ENCODE measurements at places on chromosomes 16 and 17.

GRCh38 chr17:73227944-73228343 is 33.7 kb downstream of the CPSF4L start:
- DNase-seq, result no peak

GRCh38 chr16:81567987-81568748 is 123.6 kb downstream of the CMIP start:
- DNase-seq, result no peak

DNA sequence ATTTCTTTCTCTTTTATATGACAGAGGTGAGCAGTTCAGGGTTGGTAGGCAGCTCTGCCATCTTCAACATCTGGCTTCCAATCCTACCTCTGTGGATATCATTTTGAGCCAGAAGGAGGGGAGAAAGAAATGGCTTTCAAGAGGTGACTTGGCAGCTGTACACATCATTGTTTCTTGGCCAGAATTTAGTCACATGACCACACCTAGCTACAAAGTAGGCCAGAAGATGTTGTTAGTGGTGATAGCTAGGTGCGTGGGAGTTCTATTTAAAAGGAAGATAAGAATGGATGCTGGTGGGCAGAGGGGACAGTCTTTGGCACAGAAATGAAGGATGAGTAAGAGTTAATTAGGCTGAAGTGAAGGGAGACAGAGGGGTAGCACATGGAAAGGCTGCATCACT is 29.2 kb upstream of the MPHOSPH6 start:
- no peak for DNase-seq

DNA sequence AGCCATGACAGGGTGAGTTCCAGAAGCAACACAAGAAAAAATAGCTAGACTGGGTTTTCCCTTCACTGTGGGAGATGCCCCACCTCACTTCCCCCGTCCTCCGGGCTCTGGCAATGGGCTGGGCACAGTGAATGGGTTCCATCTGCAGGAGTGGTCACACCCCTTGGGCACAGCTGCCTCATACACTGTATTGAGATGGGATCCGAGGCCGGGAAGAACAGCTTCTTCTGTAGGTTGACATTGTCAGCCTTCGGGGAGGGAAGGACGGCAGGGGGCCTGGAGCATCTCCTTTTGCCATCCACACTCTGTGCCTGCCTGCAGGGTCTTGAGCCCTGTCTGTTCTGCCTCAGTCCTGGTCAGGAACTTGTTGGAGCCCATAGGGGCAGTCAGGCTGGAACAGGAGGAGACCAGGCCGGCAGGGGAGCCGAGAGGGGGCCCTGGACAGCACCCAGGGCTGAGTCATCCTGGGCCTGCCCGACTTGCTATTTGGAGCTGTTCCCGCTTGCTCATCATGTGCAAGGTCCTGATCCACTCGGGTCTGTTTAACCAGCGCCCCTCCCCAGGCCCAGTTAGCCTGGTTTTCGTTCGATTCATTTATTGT is 286.7 kb downstream of the SEC14L1 start:
- no peak for DNase-seq

- no peak for DNase-seq
Measured at GRCh38 chr16:11242658-11243057, 13.3 kb downstream of the SOCS1 start.

DNA sequence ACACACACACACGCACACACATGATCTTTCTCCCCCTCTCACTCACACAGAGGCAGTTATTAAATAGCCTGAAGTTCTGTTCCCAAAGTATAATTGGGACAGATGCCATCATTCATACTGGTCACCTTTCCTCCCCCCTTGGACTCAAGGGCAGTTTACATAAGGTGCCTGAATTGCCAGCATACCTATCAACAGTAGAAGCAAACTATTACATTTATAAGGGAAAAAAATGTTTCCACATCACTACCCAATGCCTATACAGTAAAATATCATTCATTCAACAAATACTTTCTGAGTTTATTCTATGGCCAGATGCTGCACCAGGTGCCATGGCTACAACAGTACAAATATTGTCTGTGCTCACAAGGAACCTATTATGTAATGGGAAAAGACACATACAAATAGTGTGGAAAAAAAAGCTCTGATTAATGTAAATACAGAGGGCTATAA is 6.3 kb downstream of the CNTD1 start:
- no peak for DNase-seq

DNA sequence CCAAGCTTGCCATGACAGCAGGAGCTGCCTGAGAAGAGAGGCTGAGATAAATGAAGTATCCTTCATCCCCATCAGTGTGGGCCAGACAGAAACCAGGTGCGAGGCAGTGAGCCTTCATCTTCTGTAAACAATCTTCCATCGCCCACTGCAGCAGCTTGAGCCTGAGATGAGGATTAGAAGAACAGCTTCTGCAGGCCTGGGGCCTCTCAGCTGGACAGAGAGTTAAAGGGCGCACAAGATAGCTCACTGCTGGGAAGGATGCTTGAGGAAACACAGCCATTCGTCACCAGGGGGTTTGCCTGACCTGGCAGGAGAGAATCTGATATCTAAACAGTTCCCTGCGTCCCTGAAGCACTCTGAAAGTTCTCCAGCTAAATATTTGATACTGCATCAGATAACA is 27.1 kb downstream of the HOXB1 start:
- no peak for DNase-seq

GRCh38 chr17:63631626-63632025 is 9.4 kb downstream of the MAP3K3 start:
- DNase-seq, result no peak

- no peak for DNase-seq
Measured at GRCh38 chr16:82544378-82545160, 82.2 kb upstream of the CDH13 start.

GRCh38 chr17:51402899-51403298 is 142.6 kb downstream of the UTP18 start:
- DNase-seq, result no peak

GRCh38 chr16:8519179-8519578 is 71.1 kb downstream of the TMEM114 start:
- DNase-seq, result no peak

DNA sequence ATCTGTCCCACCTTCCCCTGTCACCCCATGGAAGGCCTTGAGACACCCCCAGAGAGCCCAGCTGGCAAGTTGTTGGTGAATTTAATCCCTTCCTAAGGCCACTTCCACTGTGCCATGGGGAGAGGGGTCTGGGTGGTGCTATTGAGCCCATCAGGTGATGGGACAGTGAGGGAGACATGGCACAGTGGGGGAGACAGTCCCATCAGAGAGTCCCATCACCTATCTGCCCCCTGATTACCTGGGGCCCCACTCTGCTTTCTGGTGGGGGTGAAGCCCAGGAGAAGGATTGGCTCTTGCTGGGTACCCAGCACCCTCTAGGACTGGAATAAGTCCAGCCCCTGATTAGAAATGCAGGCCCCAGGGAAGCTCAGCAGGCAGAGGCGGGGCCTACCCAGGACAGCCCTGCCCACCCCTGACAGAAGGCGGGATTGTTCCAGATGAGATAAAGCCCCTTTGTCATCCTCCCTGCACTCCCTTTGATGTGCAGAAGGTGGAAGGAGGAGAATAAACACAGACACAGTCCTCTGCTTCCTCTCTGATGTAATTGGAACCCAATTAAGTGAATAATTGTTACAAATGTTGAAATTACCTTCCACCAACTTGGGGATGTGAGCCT is 18.9 kb downstream of the TMEM132E start:
- no peak for DNase-seq

- peak; percentile 32 for DNase-seq
Measured at GRCh38 chr17:7888184-7888920, at the start of gene CHD3. CHD3 (plus strand) TSS chr17:7888789; CDS start chr17:7889001, 212 bp downstream.

- DNase-seq, result no peak
Measured at GRCh38 chr17:50629902-50630301, 4.8 kb upstream of the ABCC3 start.

DNA sequence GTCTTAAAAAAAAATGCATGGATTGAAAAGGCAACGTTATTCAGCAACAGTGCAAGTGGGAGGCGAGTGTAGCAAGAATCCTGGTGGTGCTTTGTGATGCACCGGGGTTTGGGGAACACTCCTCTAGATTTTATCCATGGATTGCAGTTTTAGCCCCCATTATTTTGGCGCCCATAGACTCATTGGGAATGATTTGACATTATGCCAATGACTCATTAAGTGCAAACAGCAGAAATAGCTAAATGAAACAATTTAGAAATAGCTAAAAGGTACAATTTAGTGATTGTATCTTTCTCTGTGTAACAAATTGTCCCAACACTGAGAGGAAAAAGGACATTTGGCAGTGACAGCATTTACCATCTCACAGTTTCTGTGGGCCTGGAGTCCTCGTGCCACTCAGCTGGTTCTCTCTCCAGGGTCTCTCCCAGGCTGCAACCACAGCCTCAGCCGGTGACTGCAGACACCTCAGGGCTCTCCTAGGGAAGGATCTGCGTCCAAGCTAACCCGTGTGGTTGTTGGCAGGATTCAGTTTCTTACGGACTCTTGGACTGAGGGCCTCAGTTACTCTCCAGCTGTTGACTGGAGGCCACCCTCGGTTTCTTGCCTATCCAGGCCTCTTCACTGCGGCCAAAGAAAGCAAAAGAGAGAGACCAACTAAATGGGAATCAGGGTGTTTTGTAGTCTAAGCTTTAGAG is 398.7 kb downstream of the SNX29 start:
- no peak for DNase-seq

DNA sequence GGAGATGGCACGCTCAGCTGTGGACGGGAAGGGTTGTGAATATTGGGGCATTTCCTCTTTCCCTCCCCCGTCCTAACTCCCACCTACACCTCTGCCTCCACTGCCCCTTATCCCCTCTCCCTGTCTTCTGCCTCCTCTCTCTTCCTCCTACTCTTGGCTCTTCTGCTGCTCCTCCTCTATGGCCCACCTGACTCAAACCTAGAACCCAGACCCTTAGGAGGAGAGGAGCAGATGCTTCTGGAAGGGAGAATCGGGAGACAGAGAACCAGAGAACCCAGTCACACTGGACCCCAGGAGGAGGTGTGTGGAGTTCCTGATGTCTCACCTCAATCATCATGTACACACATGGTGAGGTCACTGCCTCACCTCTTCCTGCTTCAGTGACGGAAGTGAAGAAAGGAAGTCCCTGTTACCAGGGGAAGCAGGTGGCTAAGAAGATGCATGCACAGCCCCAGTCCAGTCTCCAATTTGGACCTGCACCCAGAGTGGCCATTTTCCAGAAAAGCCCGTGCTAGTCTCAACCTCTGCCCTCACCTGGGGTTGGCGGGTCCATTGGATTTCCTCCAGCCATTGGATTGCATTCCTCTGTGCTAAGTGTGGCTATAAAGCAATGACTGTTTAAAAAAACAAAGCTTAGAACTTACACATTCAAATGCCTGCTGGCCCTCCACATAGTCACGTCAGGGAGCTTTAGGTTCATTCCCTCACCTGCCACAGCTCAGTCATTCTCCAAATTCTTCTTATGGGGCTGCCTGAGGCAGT is 4.0 kb downstream of the RNF222 start:
- peak; percentile 57 for DNase-seq

GRCh38 chr16:11629071-11630030 is 38.9 kb upstream of the SNN start:
- DNase-seq, result no peak

- DNase-seq, result no peak
Measured at GRCh38 chr17:51346218-51346982, 86.1 kb downstream of the UTP18 start.

DNA sequence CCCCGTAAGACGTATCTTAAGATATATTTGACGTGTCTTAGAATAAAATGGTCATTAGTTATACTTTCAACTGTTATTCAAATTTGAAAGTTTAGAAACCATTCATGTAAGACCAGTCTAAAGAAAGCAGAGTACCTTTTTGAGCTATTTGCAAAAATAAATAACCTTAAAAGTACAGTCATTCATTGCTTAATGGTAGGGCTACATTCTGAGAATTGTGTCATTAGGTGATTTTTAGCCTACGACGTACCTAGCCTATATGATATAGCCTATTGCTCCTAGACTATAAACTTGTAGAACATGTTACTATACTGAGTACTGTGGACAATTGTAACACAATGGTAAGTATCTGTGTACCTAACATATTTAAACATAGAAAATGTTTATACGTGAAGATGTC is 139.2 kb downstream of the PHKB start:
- DNase-seq, result no peak

- no peak for DNase-seq
Measured at GRCh38 chr16:3012246-3012645, 477 bp upstream of the CLDN9 start.

- no peak for DNase-seq
Measured at GRCh38 chr17:56481659-56482058, 111.8 kb upstream of the NOG start.

- no peak for DNase-seq
Measured at GRCh38 chr16:71775949-71776348, 32.7 kb downstream of the AP1G1 start.

GRCh38 chr16:26316683-26317464 is 625.1 kb downstream of the HS3ST4 start:
- DNase-seq, result no peak

DNA sequence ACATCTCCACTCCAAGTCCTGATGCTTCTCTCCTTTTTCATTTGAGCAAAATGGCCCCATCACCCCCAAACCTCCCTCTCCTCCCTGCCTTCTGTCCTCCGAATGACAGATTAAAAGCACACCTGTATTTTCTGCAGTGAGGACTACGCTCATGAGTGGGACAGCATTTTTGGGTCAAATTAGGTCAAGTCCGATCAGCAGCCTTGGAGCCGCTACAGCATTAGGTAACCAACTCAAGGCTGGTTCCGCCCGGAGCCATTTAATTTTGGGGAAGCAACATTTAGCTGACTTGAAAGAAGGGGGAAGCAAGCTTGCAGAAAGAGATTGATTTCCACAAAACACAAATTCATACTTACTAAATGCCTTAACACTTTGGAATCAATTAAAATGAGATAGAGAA is 324.1 kb upstream of the CDH5 start:
- DNase-seq, result no peak

DNA sequence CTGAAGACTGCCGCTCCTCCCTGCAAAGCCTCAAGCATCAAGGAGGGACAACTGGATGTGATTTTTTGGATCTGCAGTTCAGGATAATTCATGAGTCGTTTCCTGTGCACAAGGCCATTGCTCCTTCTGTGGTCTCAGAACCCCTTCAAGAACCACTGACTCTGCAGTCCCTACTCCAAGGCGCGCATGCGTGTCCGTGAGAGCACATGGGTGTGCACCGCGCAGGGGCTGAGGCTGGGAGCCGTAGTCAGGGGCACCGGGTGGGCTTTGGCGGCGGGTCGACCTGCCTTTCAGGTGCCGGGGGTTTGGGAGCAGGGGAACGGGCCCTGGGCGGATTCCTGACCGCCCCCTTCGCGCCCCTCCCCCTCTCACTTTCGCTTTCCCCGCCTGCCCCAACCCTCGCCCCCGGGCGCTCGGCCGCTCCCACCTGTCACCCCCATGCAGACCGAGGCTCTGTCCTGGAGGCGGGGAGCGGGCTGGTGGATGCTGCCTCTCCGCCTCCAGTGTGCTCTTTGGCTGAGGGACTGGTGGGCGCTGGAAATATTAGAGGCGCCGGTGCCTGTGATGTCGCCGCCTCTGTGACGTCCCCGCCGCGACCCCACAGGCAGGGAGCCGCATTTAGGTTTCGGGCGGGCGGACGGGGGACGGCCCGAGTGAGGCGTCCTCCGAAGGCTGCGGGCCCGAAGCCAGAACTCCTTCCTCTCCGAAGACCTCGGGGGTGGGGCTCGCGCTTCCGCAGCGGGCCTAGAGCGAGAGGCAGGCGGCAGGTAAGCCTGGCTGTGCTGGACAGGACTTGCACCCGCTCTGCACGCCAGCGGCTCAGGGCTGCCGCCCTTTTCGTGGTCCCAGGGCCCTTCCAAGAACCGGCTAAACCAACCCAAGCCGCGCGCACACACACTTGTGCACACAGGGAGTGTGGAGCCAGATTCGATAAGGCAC is at the start of gene SPATA32:
SPATA32 (minus strand) TSS at position 518 of the 939 bp plus-strand sequence; CDS start at position 440, 78 bp downstream.
- DNase-seq, result peak; percentile 55

All from CD4-positive, alpha-beta T cell treated with Interleukin-2 at 100 ng/mL for 4 hours (primary cell).